Upper lobe of left lung (tissue), 6 donors: ENCODE measurements at places on chromosomes 7 and 10. TPM values are rescaled to one million over a fixed set of nuclear protein-coding genes. Genes with fewer than 3 reads are reported as not detected.

- no peak for DNase-seq
Observed at GRCh38 chr7:149819141-149819960, 18.8 kb upstream of the ZNF862 start.

The NOC3L gene
- 5.4 TPM for total RNA-seq

DNA sequence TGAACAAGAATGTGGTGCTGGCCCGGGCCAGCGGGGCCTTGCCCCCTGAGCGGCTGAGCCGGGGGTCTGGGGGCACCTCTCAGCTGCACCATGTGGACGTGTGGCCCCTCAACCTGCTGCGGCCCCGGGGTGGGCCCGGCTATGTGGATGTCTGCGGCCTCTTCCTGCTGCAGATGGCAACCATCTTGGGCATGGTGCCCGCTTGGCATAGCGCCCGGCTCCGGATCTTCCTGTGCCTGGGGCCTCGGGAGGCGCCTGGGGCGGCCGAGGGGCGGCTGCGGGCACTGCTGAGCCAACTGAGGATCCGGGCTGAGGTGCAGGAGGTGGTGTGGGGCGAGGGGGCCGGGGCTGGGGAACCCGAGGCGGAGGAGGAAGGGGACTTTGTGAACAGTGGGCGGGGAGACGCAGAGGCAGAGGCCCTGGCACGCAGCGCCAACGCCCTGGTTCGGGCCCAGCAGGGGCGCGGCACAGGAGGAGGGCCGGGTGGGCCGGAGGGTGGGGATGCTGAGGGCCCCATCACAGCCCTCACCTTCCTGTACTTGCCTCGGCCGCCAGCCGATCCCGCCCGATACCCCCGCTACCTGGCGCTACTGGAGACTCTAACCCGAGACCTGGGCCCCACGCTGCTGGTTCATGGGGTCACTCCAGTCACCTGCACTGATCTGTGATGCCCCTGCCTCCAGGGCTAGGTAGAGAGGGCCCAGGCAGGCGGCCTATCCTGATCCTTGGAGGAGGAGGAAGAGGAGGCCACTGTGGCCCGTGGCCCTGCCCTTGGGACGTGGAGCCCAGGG is 1.1 kb upstream of the TRIP6 start:
- peak; percentile 96 for DNase-seq

DNA sequence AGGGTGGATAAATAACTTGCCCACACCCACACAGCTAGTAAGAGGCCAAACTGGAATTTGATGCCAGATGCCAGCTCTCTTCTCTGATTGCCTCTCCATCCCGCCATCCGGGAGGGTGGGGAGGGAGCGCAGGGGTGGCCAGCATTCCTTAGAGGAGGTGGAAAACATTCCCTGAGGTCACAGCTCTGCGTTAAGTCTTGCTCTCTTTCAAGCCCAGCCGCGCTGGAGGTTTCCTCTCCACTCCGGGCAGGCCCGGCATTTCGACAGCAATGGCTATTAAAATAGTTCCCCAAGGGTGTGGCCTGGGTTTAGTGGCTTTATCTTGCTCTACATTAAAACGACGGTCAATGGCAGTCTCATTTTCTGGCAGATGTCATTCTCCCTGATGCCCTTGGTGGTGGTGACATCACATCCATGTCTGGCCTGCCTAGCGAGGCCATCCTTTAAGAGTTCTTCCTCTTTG is 16.1 kb upstream of the C10orf71 start:
- no peak for DNase-seq

The COX15 gene
- 38.3 TPM for total RNA-seq

DNA sequence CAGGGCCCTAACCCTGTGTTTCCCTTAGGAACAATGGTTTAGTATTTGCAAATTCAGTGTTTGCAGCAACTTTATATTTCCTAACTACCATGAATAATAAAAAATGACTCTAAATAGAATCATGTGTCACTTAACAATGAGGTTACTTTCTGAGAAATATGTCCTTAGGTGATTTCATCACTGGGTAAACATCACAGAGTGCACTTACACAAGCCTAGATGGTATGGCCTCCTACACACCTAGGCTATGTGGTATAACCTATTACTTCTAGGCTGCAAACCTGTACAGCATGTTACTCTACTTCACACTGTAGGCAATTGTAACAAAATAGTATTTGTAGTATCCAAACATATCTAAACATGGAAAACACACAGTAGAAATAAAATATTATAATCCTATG is 1174.6 kb upstream of the LRRTM3 start:
- no peak for DNase-seq

- DNase-seq, result no peak
Observed at GRCh38 chr10:132605390-132605789, 67.8 kb downstream of the INPP5A start.
